GF-D8 (cell line): ENCODE measurements at places on chromosomes 2 and 18.

DNA sequence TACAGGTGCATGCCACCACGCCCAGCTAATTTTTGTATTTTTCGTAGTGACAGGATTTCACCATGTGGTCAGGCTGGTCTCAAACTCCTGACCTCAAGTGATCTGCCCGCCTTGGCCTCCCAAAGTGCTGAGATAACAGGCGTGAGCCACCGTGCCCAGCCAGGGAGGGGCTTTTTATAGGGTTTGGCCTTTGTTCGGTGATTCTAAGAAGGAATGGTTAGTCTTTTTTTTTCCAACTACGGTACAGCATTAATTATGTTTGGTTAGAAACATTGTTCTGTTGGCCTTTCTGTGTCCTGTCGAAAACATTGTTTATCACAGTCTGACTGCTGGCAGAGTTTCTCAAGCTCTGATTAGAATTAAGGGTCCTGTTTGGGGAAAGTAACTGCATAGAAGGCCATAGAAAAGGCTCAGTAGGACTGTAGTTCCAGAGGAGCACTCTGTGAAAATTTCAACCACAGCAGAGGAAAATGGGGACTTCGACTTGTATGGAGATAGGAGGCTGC, 19.3 kb upstream of the SMCHD1 start:
- DNase-seq, result no peak

DNA sequence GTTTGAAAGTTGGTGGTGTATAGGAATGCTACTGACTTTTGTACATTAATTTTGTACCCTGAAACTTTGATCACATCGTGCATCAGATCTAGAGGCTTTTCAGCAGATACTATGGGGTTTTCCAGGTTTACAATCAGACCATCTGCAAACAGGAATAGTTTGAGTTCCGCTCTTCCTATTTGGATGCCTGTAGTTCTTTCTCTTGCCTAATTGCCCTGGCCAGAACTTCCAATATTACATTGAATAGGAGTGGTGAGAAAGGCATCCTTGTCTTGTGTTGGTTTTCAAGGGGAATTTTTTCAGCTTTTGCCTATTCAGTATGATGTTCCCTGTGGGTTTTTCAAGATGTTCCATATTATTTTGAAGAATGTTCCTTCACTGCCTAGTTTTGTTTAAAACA, 633.5 kb downstream of the KCNJ3 start:
- DNase-seq, result no peak

- no peak for DNase-seq
Observed at GRCh38 chr2:229715895-229716507, 1.6 kb upstream of the DNER start.

- no peak for DNase-seq
Observed at GRCh38 chr18:7958081-7958896, 391.2 kb downstream of the PTPRM start.

DNA sequence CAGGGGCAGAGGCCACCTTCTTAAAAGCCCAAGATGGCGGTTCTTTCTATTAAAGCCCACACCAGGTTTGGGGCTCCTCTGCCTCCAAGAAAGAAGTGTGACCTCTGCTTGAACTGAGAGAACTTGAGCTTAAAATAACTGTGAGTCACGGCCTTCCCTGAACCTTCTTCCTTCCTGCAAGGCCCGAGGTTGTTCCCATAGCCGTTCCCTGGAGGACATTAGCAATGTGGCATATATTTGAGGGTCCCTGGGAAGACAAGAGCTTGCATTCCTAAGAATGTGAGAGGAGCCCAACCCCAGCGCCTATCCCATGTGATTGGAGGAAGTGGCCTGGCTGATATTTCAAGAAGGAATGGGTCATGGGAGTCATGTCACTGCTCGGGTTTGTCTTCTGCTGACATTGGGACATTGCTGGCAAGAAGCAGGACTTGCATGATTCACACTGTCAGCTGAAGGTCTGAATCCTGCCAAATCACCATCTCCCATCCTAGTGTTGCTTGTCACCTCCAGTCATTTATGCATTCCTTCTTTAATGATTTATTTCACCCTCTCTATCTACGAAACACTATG, 168.1 kb downstream of the TRIB2 start:
- DNase-seq, result no peak

DNA sequence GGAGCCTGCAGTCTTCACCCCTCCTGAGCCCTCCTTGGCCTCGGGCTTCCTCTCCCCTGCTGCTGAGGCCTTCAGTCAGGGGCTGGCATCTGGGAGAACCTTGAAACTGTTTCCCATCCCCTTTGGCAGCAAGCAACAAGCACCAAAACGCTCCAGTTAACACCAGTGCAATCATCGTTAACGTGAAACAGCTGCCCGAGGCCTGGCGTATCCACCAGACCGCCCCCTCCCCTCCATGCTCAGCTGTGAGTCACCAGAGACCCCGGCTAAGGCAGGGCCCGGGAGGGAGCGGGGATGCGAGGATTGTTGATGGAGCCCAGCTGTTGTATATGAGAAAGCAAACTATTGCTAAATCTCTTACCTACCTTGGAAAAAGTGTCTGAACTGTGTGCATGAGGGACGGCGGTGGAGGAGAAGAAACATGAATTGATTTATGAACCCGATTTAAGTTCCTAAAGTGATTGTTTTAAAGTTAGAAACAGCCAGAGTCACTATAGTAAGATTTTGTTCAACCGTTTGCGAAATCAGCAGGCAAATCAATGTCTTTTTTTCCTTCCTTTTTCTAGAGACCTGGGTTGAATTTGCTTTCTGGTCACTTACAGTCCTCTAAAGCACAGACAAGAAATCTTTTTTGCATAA, 5.2 kb downstream of the ZFP36L2 start:
- DNase-seq, result peak; percentile 79

DNA sequence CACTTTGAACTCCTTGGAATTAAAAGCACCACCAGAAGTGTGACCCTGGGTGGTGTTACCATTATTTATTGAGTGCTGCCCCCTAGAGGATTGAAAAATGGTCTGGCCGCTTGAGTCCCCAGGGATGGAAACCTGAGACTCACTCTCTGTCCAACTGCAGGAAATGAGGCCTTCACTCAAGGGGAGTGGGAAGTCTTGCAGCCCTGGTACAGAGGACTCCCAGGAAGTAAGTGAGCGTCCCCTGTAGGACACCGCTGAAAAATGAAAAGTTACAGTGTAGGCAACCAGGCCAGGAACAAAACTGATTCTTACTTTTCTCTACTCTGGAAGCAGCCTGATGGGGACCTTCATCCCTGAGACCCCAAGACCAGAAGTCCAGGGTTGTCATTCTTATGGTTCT, 2.2 kb upstream of the NRP2 start:
- peak; percentile 32 for DNase-seq

DNA sequence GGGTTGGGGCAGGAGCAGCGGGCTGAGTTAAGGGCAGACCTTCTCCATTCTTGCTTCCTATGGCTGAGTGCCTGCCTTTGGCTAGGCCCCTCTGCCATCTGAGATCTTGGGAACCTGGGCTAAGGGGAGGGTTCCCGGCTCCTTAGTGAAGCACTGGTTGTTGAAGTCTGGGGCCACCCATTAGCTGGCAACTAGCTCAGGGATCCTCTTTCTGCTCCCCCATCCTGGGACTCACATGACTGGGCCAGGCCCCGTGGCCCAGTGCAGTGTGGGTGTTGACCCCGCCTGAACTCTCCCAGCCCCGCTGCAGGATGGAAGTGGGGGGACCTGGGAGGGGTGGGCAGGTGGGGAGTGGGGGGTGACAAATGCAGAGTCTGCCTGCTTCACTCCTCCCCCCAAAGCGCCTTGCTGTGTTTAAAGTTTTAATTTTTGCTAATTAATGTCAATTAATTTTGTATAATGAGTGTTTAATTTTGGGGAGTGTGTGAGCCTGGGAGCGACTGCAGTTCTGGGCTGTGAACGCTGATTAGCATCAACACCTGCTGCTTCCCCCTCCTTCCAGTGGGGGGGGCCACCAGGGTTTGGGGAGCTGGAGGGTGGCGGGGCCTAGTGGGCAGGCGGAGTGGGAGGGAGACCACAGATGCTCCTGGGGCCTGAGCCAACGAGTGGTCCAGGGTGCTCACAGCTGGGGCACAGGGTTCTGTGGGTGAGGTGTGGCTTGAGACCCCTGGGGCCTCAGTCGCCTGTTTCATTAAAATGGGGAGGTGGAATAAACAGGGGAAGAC, 55.2 kb downstream of the EMX1 start:
- no peak for DNase-seq

DNA sequence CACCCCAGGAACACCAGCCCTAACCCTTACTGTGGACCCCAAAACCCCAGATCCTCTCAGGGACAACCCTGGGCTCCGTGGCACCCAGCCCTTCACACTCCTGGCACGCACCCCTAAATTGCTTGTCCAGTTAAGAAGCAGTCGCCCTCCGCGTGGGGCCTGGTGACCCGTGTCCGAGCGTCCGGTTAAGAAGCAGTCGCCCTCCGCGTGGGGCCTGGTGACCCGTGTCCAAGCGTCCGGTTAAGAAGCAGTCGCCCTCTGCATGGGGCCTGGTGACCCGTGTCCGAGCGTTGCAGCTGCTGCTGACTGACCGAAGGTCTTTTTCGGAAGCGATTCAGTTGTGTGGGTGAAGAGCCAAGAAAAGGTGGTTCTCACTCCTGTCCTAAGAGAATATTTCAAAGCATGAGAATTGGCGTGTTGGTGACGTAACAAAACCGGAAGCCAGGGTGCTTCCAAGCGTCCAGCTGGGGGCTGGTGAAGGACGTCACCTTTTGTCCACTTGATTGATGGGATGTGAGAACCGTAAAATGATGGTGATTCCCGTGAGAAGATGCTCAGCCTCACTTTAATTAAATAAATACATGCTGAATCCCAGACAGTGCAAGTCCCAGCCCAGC, 70.5 kb downstream of the KCNG2 start:
- DNase-seq, result no peak

DNA sequence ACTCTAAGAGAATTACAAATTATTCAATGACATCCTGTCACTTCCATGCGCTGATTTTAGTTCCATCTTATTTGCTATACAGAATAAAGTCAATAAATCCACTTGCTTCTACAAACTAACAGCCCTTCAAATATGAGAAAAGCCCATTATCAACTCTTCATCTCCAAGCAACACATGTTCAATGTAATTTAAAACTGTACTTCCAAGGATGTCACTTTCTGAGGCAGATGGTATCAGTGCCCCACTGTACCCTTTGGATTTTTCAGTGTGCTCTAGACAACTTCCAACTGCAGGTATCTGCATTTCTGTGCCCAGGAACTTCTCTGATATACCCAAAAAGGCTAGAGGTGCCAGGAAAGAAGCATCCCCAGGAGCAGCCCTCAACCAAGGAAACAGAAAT, 87.6 kb downstream of the SMAD2 start:
- DNase-seq, result no peak

GRCh38 chr2:236508466-236508865, 61.2 kb upstream of the ACKR3 start:
- DNase-seq, result no peak

DNA sequence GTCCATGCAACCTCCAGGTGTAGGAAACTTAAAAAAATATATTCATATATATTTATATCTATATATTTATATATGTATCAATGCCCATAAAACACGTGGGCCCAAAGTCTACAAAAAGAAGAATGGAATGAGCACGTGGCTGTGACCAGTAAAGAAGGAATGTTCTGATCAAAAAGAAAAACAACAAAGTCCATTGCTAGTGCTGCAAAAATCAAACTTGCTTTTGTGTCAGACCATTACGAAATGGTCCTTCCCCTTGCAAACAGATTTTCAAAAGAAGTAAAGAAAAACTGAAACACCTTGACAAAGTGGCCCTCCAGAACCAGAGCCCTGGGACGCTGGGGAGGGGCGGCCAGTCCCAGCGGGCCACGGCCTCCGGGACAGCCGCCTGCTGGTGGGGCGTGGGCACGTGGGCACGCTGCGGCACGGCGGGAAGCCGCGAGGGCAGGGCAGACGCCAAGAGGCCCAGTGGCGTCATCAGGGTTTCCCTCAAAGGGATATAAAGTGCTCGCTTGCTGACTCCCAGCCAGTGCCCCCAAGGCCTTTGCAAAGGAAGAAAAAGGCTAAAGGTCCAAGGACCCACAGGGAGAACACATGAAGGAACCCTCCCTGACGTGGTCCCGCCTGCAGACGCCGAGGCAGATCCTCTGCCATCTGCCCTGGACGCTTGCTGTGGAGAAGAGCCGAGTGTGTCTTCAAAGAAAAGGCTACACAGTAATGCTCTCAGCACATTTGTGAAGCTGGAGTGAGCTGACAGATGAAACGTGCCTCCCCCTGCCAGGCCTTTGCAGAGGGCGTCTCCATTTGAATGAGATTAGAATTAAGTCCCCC, 201.8 kb downstream of the TWIST2 start:
- no peak for DNase-seq

- no peak for DNase-seq
Observed at GRCh38 chr2:20567159-20567925, 83.6 kb downstream of the HS1BP3 start.

GRCh38 chr2:239149501-239149900, 251.3 kb downstream of the HDAC4 start:
- no peak for DNase-seq

- DNase-seq, result no peak
Observed at GRCh38 chr18:53441761-53442414, 782.6 kb downstream of the MBD2 start.

DNA sequence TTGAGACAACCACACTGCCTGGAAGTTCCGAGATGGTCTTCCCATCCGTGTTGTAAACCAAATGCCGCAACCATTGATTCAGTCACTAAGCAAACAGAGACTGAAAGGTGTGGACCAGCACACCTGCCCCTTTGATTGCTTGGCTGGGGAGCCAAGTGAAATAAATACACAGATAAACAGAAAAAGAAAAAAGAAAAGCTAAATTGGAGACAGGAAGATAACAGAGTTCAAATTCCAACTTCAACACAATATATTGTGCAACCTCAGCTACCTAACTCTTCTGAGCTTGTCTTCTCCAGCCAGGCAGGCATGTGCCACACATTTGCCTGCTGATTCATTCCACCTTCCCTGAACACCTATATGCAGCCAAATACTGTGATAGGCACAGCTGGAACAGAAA, 110.9 kb downstream of the PID1 start:
- DNase-seq, result no peak

GRCh38 chr2:109238580-109238979, 109.6 kb downstream of the SH3RF3 start:
- peak; percentile 96 for DNase-seq

DNA sequence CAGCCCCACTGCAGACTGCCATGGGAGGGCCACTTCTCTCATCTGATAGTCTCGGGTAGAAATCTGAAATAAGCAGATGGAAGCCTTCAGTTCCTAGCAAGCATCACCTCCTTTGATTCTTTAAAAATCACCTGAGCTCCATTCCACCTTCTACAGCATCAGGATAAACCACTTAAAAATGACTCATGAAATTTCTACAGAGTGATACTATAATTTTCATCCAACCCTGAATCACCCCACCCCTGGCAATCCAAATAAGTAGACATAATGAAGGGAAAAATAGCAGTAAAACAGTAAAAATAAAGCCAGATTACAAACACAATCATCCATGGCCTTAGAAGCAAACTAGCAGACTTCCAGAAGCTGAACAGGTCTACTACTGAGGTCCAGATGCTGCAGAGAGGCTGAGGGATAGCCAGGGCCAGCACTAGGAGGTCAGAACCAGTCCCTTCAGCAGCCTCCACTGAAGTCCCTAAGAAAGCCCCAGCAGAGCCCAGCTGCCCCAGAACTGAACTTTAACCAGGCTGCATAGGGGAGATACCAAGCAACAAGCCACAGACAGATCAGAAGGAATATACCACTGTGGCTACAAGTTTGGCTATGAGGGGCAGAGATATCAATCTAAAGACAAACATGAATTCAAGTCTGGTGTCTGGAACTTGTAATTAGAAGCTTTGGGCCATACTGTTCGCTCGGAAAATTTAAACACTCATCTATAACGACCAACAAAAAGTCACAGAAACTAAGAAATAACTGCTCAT, 54.7 kb upstream of the RNU4ATAC start:
- no peak for DNase-seq
